ENCODE measurements at places on chromosomes 13 and 19.
A peak's percentile ranks its signal among the peaks of the same experiment; 100 is the strongest.

DNA sequence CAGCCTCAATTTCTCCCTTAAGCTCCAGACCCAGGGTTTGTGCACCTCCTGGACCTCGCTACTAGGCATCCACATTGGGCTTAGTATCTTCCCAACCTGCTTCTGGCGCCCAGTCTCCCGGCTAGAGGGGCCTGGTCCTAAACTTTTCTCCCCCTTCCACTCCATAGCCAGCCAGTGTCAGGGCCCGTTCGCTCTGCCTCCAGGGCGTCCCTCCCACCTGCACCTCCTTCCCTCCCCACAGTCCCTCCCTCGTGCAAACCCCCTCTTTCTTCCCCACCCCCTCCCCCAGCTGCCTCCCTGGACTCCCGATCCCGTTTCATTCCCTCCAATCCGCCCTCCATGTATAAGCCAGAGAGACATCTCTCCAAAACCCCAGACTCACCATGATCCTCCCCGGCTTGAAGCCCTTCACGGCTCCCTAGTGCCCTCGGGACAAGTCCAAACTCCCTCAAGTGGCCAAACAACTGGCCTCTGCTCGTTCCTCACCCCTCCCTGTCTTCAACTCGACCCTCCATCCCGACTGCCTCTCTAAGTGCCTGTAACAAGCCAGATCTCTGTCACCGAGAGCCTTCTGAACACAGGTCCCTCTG is 997 bp upstream of the SAMD4B start:
- DNase-seq: no peak

DNA sequence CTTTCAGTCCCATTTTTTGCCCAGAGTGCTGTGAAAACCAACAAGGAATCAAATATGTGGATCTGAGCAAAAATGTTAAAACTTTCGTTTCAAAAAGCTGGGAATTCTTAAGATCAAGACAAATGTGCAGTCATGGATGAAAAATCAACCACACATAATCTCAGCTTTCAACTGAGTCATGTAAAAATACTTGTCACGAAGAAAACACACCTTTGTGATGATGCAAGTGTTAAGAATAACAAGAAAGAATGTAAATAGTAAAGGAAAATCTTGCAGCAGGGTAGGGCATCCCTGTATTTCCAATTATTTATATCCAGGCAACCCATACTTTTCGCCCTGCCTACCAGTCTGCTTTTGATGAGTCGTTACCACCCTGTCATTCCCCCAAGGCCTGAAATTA is 27.4 kb upstream of the DCLK1 start:
- no peak for DNase-seq

- no peak for DNase-seq
These were observed 1.6 kb upstream of the ZNF567 start for GRCh38 chr19:36685835-36686234.

DNA sequence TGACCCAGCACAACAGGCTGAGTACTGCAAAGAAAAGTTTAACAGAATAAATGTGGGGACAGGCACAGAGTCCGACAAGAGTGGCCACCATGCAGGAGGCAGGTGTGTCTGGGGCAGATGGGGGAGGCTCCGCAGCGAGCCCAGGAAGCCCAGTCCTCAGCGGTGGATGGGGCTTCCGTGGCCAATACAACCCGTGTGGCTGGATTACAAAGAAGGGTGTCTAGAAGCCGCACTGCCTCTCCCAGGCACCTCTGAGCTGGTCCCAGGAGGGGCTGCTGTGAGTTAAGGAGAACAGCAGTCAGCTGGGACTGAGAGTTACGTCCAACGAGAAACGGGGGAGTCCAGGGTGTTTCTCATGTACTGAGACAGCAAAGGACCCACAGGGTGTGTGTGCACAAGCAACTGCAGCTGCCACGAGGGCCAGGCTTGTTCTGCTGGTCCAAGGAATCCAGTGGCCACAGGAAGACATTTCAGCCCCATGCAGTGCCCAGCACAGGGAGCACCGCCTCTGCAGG is 70.2 kb downstream of the SPACA7 start:
- no peak for DNase-seq

DNA sequence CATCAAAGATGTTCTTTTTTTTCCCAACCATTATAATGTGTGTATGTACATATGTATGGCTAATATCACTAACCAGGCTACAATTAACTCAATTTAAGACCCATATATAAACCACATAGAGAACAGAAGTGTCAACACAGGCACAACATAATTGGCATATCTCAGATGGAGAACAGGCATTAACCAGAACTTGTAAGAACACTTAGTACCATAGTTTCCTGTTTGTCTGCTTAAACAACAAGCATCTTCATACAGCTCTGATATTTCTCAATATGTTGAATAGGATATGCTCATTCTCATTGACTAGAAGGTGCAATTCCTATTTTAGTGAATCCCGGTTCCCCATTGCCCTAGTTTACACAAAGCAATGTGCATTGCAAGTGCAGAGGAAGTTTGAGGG is 116.9 kb upstream of the EDNRB start:
- DNase-seq: no peak

DNA sequence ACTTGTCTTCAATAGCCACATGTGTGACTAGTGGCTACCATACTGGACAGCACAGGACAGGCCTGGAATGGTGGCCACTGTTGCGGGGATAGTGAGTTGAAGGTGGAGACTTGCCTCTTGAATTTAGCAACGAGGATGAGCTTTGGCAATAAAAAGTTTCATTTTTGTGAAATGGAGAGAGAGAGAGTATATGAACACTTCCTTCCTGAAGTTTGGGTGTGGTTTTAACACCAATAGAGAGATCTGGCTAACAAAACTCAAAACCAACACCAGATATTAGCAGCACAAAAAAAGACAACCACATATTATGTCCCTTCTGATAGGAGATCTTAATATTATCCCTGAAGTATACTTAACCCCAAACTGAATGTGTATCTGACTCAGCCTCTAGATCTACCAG is 6.3 kb upstream of the LRFN3 start:
- no peak for DNase-seq

- no peak for DNase-seq
These were observed 37.4 kb upstream of the GAS6 start for GRCh38 chr13:113901231-113901630.

GRCh38 chr19:40974633-40975037 is 16.4 kb upstream of the CYP2B6 start:
- DNase-seq: peak; percentile 76

GRCh38 chr13:36801035-36801434 is 18.0 kb upstream of the RFXAP start:
- DNase-seq: no peak

- no peak for DNase-seq
These were observed 15.3 kb upstream of the ARHGEF18 start for GRCh38 chr19:7333198-7334118.

DNA sequence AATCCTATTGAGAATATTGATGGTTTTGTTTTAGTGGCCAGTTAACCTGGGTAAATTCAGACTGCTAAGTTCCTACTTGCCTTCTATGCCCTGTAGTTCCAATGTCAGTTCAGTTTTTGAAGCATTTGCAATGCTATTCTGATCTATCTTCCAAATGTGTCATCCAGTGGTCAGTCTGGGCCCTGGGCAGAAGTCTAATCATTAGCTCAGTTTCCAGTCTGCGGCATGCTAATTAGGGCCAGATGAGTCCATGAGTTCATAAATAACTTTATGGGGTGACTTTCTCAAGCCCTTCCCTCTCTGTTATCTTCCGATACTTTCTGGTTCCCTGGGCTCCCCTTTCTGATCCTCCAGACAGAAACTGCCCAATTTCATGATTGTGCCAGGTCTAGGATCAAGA is 32.7 kb downstream of the FAM187B start:
- no peak for DNase-seq

- peak; percentile 14 for DNase-seq
These were observed 370.7 kb downstream of the COG6 start for GRCh38 chr13:40026174-40026585.

DNA sequence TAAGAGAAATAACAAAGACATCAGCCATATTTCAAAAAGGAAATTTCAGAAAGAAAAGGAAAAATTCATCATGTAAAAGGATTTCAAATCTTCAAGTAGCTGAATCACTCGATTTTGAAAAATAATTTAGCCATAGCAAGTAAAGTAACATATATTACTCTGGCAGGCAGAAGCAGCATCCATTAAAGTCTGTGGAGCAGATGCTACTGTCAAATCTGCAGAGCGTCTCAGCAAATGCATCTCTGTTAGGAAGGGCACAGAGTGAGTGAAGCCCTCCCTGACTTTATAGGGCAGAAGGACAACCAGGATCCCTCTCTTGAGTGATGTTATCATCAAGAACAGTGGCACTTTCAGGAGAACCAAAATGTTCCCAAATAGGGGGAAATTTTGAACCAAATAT is 445.5 kb downstream of the EFNB2 start:
- DNase-seq: no peak

DNA sequence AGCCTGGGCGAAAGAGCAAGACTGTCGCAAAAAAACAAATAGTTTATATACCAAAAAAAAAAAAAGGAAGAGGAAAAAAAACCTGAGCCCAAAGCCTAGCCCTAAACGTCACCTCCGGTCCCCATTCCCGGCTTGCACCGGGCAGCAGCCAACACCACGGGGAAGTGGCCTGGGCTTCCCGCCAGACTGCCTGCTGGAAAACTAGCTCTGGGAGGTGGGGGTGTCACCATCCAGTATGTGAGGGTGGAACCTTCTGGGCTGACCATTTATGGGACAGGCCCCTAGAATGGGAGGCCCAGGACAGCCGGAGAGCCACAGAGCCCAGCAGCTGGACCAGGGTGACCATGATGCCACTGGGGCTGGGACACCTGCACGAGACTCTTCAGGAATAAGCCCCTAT is 37.3 kb downstream of the IL12RB1 start:
- no peak for DNase-seq

DNA sequence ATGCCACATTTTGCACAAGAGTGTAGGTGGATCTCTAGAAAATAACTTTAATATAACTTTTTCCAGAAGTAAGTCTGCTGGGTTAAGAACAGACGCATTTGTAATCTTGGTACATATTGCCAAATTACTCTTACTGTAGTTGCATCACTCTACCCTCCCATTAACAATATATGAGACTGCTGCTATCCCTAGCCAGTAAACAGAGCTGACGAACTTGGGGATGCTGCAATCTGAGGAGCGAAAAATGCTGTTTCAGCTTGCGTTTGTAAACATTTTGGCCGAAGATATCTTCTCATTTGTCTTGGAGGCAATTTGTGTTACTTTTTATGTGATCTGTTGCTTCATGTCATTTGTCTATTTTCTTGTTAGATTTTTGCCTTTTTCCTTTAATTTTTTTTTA is 1482.8 kb downstream of the OLFM4 start:
- DNase-seq: no peak

GRCh38 chr19:3396881-3397265 is 30.5 kb downstream of the NFIC start:
- DNase-seq: no peak

DNA sequence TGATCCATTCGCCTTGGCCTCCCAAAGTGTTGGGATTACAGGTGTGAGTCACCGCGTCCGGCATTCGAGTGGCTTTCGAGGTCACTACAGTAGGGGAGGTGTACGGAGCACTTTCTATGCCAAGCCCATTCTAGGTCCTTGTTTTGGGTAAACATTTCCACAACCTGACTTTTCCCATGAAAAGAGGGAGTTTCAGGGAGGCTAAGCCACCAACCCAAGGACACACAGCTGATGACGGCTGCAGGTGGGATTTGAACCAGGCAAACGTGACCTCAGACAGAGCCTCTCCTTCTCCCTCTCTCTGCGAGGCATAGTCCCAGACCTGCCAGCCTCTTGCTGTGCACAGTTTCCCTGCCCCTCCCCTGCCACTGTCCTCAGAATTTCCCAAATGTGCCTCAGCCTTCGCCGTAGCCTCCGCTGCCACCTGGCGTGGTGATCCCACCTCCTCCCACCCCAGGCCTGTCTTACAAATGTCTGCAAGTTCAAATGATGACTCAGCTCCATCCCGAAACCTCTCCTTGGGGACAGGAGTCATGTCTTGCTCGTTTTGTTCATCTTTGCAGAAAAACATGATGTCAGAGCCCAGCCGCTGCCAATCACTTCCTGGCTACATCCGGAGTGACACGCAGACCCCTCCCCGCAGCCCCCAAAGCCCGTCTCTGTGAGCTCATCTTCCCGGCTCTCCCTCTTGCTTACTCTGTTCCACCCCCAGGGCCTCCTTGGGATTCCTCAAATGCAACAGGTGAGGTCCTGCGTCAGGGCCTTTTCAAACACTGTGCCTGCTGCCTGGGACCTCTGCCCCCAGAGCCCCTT is 6.6 kb upstream of the GADD45B start:
- DNase-seq: no peak

DNA sequence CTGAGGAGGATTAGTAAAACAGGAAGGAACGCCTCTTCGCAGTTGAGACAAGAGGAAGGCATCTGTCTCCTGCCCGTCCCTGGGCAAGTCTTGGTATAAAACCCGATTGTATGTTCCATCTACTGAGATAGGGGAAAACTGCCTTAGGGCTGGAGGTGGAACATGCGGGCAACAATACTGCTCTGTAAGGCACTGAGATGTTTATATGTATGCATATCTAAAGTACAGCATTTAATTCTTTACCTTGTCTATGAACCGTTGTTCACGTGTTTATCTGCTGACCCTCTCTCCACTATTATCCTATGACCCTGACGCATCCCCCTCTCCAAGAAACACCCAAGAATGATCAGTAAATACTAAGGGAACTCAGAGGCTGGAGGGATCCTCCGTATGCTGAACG is 722 bp upstream of the TIMM50 start:
- no peak for DNase-seq

- DNase-seq: no peak
These were observed 17.8 kb upstream of the ZNF177 start for GRCh38 chr19:9345005-9345404.

- DNase-seq: no peak
These were observed 20.9 kb downstream of the ZNF536 start for GRCh38 chr19:30393046-30393445.

DNA sequence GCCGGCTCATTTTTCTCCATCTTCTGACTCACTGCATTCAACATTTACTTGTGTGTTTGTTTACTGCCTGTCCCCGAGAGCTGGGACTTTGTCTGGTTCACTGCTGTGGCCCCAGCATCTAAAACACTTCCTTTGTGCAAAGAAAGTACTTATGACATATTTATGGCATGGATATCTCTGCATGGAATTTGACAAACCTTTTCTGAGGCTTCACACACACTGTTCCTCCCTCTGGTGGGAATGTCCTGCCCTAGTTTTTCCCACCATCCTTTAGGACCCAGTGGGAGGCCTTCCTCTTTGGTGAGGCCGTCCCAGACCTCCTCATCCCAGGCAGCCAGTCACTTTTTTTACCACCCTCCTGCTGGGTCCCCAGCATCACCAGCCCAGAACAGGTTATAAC is 1.4 kb upstream of the SRRM5 start:
- DNase-seq: no peak

Measured in stimulated activated CD8-positive, alpha-beta memory T cell treated with anti-CD3 and anti-CD28 coated beads, Interleukin-12 subunit alpha, Interleukin-12 subunit beta, amount 100 ng/mL, for 1 hour (primary cell).